ENCODE measurements at places on chromosomes 13 and 19.

DNA sequence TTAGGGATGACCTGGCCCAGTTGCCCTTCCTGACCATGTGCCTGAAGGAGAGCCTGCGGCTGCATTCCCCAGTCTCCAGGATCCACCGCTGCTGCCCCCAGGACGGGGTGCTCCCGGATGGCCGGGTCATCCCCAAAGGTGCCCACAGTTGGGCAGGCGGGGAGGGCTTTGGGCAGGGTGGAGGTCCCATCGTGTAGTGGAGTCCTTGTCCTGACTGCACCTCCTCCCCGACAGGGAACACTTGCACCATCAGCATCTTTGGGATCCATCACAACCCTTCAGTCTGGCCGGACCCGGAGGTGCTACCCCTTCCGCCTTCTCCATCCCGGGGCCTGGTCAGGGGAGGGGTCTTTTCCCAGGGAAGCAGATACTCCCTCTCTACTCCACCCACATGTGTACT, 31.7 kb upstream of the CYP4F8 start:
- H3K27me3 ChIP-seq: peaks cover 24% of the 10 kb centered on the region
- no peak overlapping the region for H3K4me3 ChIP-seq
- H3K4me1 ChIP-seq: peaks cover 3% of the 10 kb centered on the region

- DNase-seq: no peak
- no peaks in the 10 kb centered on the region for H3K4me1 ChIP-seq
- H3K36me3 ChIP-seq: no peaks in the 10 kb centered on the region
- no peak overlapping the region for H3K4me3 ChIP-seq
These were observed 8.1 kb downstream of the KCNN1 start for GRCh38 chr19:17975032-17975431.

GRCh38 chr19:1047696-1048147, 7.8 kb downstream of the ABCA7 start:
- H3K36me3 ChIP-seq: no peaks in the 10 kb centered on the region
- no peaks in the 10 kb centered on the region for H3K4me1 ChIP-seq

DNA sequence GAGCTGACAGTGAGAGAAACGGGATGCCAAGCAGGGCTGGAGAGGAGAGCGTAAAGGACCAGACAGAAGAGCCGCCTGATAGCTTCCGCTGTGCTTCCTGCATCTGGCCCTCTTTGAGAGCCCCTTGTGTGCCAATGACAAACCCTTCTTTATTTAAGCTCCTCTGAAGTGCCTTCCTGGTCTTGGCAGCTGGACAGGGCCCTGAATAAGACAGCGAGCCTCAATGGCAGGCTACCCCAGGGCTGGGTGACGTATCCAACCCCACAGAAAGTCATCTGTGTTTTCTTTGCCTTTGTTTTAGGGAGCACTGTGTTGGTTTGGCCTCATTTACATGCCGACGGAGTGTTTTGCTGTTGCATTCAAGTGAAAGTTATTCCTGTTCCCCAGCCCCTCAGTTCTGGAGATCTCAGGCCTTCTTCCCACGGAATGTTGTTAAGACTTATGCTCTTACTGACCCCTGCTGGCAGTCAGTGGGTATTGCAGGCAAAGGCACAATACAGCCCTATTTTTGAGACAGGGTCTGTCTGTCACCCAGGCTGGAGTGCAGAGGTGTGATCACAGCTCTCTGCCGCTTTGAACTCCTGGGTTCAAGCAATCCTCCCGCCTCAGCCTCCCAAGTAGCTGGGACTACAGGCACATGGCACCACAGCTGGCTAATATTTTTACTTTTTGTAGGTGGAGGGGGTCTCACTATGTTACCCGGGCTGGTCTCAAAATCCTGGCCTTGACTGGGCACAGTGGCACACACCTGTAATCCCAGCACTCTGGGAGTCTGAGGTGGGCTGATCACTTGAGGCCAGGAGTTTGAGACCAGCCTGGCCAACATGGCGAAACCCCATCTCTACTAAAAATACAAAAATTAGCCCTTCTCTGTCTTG, 16.8 kb downstream of the CCL25 start:
- H3K4me3 ChIP-seq: no peak overlapping the region
- H3K36me3 ChIP-seq: no peaks in the 10 kb centered on the region
- H3K27me3 ChIP-seq: no peaks in the 10 kb centered on the region
- no peak overlapping the region for H3K27ac ChIP-seq

- no peaks in the 10 kb centered on the region for H3K36me3 ChIP-seq
- H3K4me3 ChIP-seq: peak overlapping the region; percentile 76
- peak overlapping the region; percentile 78 for H3K27ac ChIP-seq
- peaks cover 9% of the 10 kb centered on the region for H3K4me1 ChIP-seq
- DNase-seq: peak; percentile 96
- H3K27me3 ChIP-seq: no peaks in the 10 kb centered on the region
These were observed 14.1 kb upstream of the TNFSF9 start for GRCh38 chr19:6516659-6517291.

- no peak overlapping the region for H3K4me3 ChIP-seq
- DNase-seq: no peak
- no peaks in the 10 kb centered on the region for H3K4me1 ChIP-seq
- H3K36me3 ChIP-seq: no peaks in the 10 kb centered on the region
- H3K27me3 ChIP-seq: no peaks in the 10 kb centered on the region
These were observed 35.5 kb upstream of the F7 start for GRCh38 chr13:113069861-113070805.

- H3K27me3 ChIP-seq: no peaks in the 10 kb centered on the region
- no peaks in the 10 kb centered on the region for H3K36me3 ChIP-seq
- peaks cover 16% of the 10 kb centered on the region for H3K4me1 ChIP-seq
- H3K4me3 ChIP-seq: no peak overlapping the region
These were observed 2.0 kb downstream of the ZNF823 start for GRCh38 chr19:11736696-11737095.

- H3K27me3 ChIP-seq: no peaks in the 10 kb centered on the region
- DNase-seq: peak; percentile 88
- peak within 1 kb of the TSS; percentile 99 for H3K27ac ChIP-seq
- H3K4me1 ChIP-seq: peaks cover 22% of the 10 kb centered on the region
- H3K36me3 ChIP-seq: no peaks in the 10 kb centered on the region
These were observed at the start of gene C19orf12 for GRCh38 chr19:29714953-29715700. TSS of gene C19orf12 (minus strand) at chr19:29715261. CDS start at chr19:29708413, 6,848 bp downstream.

- H3K4me1 ChIP-seq: no peaks in the 10 kb centered on the region
- H3K4me3 ChIP-seq: peak overlapping the region; percentile 26
- H3K27me3 ChIP-seq: peaks cover 11% of the 10 kb centered on the region
- H3K27ac ChIP-seq: no peak overlapping the region
- H3K36me3 ChIP-seq: no peaks in the 10 kb centered on the region
- no peak for DNase-seq
These were observed 41.8 kb upstream of the ZNF429 start for GRCh38 chr19:21463449-21464105.

DNA sequence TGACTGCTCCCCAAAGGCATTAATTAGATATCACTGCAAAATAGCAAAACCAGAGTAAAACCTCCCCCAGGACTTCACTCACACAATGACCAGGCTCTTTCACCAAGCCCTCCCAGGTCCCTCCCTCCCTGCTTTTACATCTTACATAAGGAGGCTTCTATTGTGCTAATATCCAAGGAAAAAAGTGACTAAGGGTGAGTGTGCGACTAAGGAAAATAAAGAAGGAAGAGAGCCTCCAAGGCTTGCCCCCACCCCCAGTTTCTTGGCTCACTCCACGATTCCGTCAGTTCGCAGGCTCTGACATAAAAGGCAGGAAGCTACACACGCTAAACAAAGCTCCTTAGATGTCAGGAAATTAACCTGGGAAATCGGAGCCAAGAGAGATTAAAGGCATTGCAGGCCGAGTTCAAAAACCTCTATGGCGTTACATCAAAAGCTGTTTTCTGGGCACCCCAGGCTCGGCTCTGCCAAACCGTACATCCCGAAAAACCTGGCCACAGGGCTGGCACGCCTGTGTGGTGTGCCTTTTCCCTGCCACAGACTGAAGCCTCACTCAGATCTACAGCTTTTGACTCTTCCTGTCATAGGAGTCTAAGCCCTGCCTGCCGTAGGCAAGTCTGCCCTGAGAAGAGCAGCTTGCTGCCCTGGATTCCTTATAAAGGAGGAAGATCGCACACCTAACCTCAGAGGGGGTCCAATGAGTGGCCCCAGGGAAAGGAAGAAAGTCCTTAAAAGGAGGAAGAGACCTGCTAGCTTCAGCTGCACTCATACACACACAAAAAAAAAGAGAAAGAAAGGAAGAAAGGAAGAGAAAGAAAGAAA, 67.0 kb upstream of the SERP2 start:
- H3K4me3 ChIP-seq: no peak overlapping the region
- peak; percentile 66 for DNase-seq
- H3K27ac ChIP-seq: peak overlapping the region; percentile 72
- peaks cover 24% of the 10 kb centered on the region for H3K4me1 ChIP-seq
- H3K36me3 ChIP-seq: no peaks in the 10 kb centered on the region

DNA sequence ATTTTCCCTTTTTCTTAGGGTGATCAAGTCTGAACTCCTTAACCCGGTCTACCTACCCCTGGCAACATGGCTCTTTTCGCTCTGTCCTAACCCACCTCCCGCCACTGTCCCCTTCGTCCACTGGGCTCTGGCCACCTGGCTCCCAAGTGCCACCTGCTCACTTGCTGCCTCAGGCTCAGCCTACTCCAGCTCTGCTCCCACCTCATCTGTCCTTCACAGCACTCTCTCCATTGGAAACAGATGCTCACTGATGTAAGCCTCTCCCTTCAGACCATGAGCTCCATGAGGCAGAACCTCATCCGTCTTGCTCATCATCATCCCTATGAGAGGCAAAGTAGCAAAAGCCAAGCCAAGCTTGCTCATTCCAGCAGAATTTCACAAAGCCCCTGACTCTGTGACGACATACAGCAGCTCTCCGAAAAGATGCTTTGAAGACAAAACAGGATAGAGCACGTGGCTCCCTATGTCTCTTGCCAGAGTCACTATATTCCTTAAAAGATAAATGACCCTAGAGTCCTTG, 35.3 kb upstream of the AMER2 start:
- no peak overlapping the region for H3K27ac ChIP-seq
- no peaks in the 10 kb centered on the region for H3K27me3 ChIP-seq
- no peak overlapping the region for H3K4me3 ChIP-seq
- no peaks in the 10 kb centered on the region for H3K4me1 ChIP-seq

GRCh38 chr13:47081850-47082249, 185.0 kb upstream of the HTR2A start:
- H3K36me3 ChIP-seq: no peaks in the 10 kb centered on the region
- no peak for DNase-seq
- no peak overlapping the region for H3K27ac ChIP-seq
- H3K4me3 ChIP-seq: no peak overlapping the region
- H3K4me1 ChIP-seq: no peaks in the 10 kb centered on the region

DNA sequence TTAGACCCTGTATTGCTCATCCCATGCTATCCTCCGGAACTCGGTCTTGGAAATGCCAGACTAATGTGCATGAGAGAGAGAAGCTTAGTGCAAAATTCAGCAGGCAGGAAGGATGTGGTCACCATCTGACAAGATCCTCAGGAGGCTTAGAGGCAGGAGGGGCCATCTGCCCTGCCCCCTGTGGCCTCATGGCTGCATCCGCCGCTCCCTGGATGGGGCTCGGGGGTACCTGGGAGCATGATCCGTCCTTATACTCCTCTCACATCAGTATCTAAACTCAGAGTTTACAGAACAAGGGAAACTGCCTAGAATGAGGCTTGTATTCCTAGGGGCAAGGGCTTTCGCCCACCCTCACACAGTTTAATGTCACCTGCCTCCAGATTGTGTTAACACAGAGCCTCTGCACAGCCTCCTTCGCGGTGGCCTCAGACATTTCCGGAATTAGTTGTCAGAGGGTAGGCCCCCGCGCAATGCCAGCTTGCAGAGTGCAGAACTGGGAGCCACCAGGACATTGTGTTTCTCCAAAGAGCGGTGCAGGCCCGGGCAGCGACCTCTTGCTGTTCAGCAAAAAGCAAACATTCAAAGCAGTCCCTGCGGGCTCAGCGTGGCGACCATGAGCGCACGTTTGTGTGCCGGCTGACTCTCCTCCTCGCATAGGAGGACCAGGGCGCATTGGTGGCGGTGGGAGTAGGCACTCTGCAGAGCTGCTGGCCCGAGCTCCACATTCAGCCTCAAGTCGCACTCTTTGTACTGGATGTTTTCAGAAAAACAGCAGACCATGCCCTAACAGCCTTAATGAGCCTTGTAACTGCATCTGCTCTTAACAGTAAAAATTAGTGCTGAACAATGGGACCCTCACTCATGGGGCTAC, 39.1 kb downstream of the GPR12 start:
- no peak overlapping the region for H3K4me3 ChIP-seq
- H3K27me3 ChIP-seq: no peaks in the 10 kb centered on the region
- peak; percentile 61 for DNase-seq
- no peaks in the 10 kb centered on the region for H3K36me3 ChIP-seq
- H3K27ac ChIP-seq: no peak overlapping the region

DNA sequence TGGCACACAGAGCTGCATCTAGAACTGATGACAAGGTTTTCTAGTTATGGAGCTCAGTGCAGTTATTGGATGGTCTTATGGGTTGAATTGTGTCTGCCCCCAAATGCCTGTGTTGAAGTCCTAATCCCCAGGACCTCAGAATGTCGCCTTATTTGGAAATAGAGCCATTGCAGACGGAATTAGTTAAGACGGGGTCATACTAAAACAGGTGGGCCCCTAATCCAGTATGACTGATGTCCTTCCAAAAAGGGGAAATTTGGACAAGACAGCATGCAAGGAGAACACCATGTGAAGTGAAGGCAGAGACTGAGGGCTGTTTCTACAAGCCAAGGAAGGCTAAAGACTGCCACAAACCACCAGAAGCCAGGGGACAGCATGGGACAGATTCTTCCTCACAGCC, 148.7 kb downstream of the KCTD12 start:
- no peak for DNase-seq
- H3K4me1 ChIP-seq: no peaks in the 10 kb centered on the region
- H3K36me3 ChIP-seq: no peaks in the 10 kb centered on the region
- no peak overlapping the region for H3K27ac ChIP-seq
- no peaks in the 10 kb centered on the region for H3K27me3 ChIP-seq

- H3K36me3 ChIP-seq: no peaks in the 10 kb centered on the region
- no peaks in the 10 kb centered on the region for H3K27me3 ChIP-seq
- no peak overlapping the region for H3K4me3 ChIP-seq
- DNase-seq: no peak
- H3K4me1 ChIP-seq: no peaks in the 10 kb centered on the region
- H3K27ac ChIP-seq: no peak overlapping the region
These were observed 55.1 kb upstream of the CLDN10 start for GRCh38 chr13:95497381-95497807.

DNA sequence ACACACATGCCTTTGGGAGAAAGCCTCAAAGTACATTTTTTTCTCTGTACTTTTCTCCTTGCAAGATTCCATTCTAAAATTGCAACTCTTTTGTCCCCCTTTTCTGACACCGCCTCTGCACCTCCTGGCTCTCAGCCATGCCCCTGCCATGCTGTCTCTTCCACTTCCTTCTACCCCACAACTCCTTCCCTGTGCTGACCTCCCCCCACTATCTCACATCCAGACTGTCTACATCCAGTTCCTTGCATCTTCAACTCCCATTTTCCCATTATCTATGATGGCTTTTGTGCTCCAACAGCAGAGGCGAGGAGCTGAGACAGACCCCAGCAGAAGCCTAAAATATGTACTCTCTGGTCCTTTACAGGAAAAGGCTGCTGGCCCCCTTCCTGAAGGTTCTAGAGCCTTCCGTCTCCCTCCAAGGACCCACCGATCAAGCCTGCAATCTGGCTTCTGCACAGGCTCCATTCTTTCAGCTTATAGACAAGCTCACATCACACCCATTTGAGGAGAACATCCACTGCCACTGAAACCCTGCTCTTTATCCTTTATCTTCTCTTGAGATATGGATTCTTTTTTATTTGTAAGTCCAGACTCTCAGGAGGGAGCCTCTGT, 50.2 kb downstream of the RFX2 start:
- H3K27me3 ChIP-seq: no peaks in the 10 kb centered on the region
- H3K36me3 ChIP-seq: no peaks in the 10 kb centered on the region
- H3K4me3 ChIP-seq: no peak overlapping the region
- peak overlapping the region; percentile 86 for H3K27ac ChIP-seq
- peaks cover 82% of the 10 kb centered on the region for H3K4me1 ChIP-seq
- DNase-seq: no peak

All from upper lobe of right lung (tissue), 1 donor.